ENCODE measurements at places on chromosomes 12 and 14. TPM values are rescaled to one million over a fixed set of nuclear protein-coding genes. Genes with fewer than 3 reads are reported as not detected.

GRCh38 chr12:49026101-49026500 lies 7.5 kb upstream of the PRKAG1 start:
- DNase-seq = no peak

GRCh38 chr14:75906680-75907280 lies 75.0 kb downstream of the TGFB3 start:
- DNase-seq = no peak

DNA sequence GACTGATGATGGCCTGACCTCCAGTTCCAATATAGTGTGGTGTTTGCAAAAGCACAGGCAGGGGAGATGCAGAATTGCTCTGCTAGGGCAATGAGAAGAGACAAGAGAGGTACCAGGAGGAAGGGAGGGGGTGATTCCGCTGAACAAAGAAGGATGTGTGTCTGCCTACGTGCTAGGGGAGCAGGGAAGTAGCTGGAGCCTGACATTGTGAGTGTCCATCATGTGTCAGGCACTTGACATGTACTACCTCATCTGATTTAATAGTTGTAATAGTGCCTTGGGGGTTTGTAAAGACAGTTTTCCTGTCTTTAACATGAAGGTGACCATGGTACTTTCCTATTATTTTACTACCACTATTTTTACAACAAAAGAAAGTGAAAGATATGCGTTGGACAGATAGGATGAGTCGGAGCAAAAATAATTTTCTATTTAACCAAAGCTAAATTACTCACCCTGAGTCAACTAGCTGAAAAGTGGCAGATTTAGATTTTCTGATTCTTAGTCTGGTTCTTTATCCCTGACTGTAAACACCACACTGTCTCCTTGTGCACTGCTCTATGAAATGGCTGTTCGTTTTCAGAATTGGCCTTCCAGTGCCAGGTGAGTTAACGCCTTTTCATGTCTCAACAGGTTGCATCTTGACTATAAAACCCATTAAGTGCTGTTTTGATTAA lies 33.7 kb upstream of the TEAD4 start:
- no peak for DNase-seq

The KRT82 gene
- total RNA-seq = not detected

DNA sequence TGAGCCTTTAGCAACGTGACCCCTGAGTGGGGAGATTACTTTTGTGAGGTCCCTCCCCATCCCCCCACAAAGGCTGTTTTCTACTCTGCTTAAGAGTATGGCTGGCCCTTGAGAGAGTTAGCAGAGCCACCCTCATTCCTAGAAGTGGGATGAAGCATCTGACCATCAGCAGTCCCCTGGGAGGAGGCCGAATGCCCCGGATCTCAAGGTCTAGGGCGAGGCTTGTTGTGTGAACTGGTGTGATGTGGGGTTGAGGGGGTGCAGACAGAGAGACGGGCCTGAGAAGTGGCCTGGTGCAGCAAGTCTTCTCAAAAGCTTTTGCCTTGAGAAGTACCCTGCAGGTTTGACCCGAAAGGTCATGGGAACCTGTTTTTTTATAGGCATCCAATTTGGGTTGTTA lies 153.0 kb upstream of the FKBP4 start:
- no peak for DNase-seq

The RDH12 gene
- not detected for total RNA-seq

- DNase-seq = no peak
Observed at GRCh38 chr14:97311411-97311810, 514.2 kb downstream of the VRK1 start.

The ANKRD13A gene
- 95.2 TPM for total RNA-seq

DNA sequence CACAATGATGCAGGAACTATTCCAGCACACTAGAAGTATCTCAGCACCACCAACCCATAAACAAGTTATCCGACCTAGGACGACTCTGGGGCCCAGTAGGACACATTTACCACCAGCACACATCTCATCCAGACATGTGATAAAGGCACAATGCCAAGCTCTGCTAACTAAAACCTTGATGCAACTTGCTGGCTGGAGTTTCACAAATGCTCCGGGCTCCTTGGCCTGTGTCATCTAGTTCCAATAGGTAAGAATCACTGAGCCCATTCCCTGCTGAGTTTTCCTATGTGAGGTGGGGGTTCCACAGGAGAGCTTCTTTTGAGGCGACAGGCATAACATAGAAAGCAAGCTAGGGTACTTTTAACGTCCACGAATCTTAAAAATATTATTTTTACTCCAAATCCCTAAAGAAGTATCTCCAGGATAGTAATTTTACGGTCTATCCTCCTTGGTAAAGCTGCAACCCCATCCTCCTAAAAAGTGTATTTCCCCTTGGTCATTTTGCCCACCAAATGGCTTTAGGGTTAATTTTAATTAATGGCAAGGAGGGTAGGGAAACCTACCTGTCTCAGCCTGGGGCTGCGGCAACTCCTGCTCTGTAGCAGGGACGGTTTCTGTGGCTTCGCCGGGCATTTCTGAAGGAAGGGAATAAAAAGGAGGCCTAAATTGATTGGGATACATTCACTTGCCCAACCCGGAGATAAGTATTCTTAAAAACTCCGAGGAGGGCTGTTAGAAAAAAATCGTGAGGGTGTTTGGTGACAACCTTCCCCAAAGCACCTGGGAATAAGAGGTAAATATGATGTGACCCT lies 1.0 kb downstream of the NACA start:
- peak; percentile 65 for DNase-seq

The KLRG1 gene
- total RNA-seq = 29.7 TPM

DNA sequence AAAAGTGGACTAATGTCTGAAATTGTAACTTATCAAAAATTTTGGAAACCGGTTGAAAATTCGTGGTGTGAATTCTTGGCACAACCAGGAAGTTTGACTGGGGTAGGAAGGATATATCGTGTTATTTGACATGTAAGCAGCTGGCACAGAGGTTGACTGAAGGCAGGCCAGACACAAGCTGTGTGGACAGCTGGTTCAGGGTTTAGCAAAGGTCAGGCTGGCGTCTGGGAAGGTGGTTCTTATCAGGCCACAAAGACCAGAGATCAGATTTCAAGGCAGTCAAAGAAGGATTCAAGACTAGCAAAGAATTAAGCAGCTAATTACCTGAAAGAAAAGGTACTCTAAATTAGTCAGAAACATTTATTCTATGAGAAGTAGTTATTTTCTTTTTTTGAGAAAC lies 450.2 kb upstream of the MDGA2 start:
- no peak for DNase-seq

GRCh38 chr12:66963901-66964300 lies 285.0 kb upstream of the GRIP1 start:
- no peak for DNase-seq

The SLC5A8 gene
- total RNA-seq = not detected

DNA sequence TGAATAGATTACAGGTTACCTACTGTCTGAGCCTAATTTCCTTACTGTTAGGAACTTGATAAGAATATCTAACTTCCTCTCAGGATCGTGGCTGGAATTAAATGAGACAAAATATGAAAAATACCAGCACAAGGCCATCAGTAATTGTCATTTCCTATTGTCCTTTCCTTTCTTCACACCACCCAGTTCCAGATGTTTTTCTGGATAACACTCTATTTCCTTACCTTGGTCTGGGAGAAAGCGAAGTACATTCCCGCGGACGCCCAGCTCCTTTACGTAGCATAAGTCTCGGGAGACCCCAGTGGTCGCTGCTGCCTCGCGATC lies 376 bp downstream of the GDF3 start:
- no peak for DNase-seq

DNA sequence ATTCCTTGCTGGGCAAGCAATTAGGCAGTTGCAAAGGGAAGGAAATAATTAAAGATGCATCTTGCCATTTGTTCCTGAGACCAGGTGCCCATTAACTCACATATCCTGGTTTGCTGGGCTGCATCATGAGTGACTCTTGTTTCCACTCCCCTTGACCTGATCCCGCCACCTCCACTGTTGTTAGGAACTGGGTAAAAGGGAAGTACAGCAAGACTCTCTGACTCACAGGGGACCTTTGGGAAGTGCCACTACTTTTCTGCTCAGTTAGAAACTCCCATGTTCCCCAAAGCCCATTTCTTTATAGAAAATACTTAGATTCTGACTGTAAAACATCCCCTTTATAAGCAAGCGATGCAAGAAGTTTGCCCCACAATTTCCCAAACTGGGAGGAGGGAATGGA lies 186.0 kb upstream of the BCL2L14 start:
- DNase-seq = no peak
